ENCODE measurements at places on chromosomes 3 and 15.

GRCh38 chr15:51342227-51342999, 958 bp downstream of the GLDN start:
- no peak for DNase-seq

DNA sequence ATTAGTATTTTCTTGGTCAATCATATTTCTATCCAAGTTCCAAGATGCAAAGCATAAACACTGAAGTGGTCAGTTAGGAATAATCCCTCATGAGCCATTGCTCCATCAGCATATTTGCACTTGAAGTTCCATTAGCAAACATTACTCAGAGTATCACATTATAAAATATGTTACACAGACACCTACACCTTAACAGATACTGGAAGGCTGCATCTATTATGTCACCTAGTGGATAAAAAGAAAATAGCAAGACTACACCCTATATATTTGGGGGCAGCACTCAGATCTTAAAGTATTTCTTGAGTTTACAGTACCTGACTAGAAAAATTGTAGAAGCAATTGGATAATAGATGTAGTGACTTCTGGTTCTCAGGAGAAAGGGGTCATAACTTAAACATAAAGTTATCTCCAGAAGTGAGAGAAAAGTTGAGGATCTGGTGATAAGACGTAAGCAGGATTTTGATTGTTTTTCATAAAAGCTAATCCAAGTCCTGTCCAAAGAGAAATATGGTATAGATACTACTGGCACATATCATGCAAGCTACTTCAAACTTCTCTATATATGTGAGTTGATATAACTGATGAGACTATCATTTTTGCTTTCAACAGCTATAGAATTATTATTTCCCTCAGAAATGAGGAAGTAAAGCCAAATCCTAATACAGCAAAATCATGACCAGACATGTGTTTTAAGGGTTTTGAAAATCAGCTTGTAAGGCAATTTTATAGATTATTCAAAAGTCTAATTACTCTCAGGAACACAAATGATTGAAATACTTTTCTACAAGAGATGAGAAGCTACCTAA, 422.2 kb downstream of the GBE1 start:
- DNase-seq: peak; percentile 19

- no peak for DNase-seq
Measured at GRCh38 chr15:91892436-91892835, 38.9 kb downstream of the SLCO3A1 start.

DNA sequence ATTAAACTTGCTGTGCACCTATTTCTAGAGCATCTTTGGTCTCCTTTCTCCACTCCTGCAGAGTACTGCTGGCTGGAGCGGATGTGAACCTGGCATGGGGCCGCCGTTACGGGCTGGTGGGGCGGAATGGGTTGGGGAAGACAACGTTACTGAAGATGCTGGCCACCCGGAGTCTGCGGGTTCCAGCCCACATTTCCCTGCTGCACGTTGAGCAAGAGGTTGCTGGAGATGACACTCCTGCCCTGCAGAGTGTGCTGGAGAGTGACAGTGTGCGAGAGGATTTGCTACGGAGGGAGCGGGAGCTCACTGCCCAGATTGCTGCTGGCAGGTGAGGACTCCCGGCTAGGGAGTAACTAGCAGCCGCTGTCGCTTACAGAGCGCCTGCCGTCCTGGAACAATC, 2.1 kb downstream of the ABCF3 start:
- no peak for DNase-seq

DNA sequence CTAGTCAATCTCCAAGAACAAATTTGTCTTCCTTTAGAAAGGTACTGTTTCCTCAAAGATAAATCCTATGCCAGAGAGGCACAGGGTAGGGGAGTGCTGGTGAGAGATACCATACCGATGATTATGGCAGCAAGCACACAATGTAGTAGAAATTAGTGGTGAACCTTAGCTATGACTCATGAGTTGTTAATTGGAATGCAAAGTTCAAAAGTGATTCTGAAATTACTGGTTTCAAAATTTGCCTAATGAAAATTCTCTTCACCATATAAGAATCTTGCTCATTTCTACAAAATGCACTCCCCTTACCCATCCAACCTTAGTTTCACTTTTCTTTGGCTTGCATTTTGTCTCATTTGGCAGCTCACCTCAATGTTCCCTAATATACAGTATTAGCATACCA, 139.5 kb upstream of the SLC2A2 start:
- DNase-seq: no peak

GRCh38 chr3:122562923-122563716, 980 bp downstream of the PARP9 start:
- DNase-seq: no peak

DNA sequence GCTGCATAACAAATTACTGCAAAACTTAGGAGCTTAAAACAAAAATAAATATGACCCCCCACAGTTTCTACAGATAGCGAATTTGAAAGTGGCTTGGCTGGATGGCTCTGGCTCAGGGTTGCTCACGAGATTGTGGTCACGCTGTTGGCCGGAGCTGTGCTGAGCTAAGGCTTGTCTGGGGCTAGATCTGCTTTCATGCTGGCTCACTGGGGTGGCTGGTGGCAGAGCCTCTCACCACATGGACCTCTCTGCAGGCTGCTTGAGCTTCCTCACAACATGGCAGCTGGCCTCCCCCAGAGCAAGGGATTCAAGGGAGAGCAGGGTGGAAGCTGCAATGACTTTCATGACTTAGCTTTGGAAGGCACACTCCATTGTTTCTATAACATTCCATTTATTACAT, 354.1 kb downstream of the SHQ1 start:
- no peak for DNase-seq

- no peak for DNase-seq
Measured at GRCh38 chr3:115859002-115859807, 235.9 kb downstream of the GAP43 start.

DNA sequence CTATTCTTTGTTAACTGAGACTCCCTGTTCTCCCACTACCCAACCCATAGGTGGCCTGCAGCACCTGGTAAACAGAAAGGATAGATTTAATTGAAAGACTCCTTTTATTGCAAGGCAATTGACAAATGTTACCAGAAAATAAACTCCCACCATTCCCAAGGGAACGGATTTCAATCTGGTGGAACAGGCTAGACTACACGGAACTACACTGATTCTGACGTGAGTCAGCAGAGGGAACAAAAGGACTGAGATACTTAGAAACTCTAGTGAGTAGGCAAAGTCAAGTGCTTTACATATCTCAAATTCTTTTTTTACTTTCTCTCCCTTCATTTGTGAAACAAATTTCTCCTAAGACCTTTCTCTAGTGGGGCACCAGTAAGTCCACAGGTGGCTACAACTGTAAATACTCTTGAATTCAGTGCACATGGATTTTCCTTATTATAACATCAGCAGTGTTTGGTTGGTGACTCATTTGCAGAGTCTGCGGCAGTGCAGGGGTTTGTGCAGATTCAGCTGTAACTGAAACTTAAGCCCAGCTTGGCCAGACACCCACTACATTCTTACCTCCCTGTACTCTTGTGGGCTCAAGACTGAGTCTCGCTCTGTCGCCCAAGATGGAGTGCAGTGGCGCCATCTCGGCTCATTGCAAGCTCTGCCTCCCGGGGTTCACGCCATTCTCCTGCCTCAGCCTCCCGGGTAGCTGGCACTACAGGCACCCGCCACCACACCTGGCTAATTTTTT, 34.3 kb upstream of the PLSCR2 start:
- DNase-seq: no peak

GRCh38 chr15:31464216-31465082, 137.8 kb downstream of the KLF13 start:
- DNase-seq: no peak

- DNase-seq: no peak
Measured at GRCh38 chr3:25663347-25663868, 1.3 kb downstream of the TOP2B start.

DNA sequence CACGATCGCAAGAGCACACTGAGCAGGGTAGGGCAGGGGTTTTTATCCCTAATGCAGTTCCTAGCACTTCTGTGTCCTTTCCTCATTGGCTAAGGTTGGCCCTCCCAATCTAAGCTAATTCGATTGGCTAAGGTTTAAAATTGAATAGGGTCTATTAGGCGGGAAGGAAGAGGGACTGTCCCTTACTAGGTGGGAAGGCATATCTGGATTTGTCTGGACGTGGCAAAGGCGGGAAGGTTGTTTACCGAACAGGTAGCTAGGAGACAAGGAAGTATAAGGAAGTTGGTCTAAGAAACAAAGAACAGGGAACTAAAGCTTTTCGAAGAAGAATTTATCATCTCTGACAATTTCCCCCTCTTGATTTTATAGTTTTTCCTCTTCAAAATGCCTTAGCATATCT, 24.8 kb upstream of the ATG7 start:
- DNase-seq: no peak

DNA sequence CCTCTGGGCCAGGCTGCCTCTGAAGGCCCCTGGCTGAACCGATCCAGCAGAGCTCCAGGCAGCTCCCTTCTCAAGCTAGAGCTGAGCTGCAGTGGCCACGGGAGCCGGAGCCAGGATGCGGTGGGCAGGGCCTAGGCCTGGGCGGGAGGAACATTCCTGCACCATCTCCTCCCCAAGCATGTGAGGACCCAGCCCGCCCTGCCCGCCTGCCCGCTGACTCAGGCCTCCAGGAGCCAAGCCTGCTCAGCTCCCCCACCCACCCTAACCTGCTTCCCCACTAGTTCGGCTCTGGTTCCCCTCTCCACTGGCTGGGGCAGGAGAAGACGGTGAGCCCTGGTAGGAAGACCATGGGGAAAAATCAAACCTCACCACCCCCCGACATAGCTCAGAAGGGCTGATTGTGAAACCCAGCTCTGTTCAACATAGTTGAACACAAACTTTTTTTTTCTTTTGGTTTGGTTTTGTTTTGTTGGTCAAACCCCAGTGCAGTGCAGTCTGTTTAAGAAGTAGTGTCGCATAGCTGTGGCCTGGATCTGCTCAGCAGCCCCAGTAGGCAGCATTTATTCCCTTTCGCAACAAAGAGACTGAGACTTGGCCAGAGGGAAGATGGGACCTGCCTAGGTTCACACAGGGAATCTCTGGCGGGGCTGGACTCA, 13.5 kb downstream of the SNX33 start:
- DNase-seq: no peak

Data from NCI-H1092 treated with DMSO at 0.1 percent for 48 hours (cell line).